ENCODE measurements at places on chromosomes 16 and 17.

DNA sequence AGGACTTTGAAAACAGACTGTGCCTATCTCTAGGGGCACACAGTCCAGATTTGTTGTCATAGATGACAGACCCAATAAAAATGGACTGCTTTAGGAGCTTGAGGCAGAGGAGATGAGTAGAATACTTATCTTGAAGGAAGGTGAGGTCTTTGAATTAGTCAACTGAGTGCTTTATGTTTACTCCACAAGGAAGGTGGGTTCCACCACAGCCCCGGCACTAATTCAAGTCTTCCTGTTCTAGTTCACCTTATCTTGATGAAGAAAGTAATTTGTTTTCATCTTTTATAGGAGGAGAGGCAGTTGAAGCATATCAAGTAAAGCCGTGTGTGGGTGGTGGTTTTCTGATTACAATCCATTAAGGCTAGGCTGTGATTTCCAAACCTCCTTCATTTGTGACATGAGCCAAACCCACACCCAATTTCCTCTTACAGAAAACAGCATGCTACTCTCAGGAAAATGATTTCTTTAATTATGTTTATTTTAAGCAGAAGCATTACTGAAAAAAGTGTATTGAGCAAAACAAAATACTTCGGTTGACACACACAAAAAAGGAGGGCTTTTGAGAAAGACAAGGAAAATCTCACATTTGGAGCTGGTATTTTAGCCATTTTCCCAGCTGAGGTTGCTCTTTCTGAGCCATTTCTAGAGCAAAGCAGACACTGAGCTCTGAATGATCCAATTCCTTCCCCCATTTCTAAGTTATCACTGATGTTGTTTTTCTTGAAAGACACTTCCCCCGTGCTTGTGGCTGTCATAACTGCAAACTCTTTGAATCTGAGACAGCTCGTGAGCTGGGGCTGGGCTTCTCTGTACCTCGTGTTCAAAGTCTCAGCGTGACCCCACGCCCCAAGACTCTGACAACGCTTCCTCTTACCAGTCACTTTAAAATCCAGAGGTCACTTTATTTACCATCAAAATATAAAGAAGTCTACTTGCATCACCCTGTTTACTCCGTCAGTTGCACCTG lies 35.4 kb downstream of the CDRT15 start:
- no peak for DNase-seq

DNA sequence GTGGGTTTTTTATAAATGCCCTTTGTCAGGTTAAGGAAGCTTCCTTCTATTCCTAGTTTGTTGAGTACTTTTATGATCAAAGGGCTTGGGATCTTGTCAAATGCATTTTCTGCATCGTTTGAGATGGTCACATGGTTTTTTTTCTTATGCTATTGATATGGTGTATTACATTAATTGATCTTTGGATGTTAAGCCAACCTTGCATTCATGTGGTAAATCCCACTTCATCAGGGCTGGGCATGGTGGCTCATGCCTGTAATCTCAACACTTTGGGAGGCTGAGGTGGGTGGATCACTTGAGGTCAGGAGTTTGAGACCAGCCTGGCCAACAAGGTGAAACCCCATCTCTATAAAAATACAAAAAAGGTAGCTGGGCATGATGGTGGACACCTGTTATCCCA lies 30.8 kb upstream of the ATP2A3 start:
- no peak for DNase-seq

DNA sequence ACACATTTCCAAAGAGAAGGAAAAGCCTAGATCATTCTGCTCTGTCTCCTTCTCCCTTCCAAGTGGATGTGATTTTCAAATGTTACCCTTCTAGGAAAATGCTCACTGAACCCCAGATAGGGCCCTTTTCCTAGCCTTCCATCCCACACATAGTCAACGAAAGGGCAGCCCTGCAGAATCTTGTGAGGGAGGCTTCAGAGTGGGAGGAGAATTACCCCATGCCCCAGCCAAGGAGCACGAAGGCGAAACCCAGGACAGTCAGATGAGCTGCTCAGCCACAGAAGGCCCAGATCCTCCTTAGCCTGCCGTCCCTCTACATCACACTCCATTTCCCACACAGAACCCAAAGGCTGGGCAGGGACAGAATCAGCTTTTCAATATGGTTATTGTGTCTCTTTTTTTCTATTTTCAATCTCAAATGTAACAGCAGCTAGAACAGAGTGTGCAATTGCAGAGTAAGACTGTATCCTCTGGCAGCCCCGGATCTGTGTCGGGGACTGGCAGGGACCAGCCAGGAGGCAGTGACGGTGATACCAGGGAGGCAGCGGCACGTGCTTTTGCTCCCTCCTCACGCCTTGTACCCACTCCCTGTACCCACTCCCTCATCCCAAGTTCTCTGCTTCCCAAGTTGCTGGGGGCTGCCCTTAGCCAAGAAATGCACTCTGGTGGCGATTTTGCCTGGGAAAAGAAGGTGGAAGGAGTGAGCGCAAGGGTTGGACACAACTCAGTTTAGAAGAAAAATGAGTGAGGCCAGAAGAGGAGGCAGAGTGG lies 3.7 kb upstream of the SDK2 start:
- no peak for DNase-seq

DNA sequence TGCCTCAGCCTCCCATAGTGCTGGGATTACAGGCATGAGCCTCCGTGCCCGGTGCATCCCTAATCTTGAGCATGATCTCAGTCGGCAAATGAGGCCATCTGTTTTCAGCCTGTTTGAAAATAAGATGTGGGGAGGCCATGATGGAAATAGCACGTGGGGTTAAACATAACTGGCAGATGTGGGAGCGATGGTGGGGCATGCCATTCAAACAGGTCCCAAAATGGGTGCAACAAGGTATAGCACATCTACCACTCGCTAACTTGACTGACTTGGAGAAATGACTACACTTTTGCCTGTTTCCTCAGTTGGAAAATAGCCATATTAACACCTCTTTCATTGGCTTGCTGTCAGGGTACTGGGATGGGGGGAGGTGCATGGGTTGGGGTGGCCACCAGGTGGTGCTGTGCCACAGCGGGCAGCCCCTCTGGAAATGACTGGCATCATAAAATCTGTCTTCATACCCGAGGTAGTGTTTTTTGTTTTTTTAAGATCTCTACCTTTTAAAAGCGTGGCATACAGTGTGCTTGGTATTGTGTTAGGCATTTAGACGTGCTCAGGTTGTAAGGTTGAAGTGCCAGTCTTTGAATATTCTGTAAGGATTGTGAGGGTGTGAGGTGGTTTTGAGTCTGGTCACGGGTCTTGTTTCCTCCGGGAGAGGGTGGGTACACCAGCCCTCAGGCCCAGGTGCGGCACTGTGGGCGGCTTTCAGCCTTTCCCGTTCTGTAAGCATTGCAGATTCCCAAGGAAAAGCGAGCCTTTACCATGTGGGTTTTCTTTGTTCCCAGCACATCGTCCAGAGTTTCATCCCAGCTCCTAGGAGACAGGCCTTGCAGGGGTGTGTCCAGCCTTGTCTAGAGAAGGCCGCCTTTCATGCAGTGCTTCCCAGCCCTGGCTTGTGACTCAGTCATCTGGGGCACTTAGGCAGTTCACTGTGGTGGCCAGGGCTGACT lies 2.9 kb upstream of the TTYH2 start:
- DNase-seq, result peak; percentile 65

DNA sequence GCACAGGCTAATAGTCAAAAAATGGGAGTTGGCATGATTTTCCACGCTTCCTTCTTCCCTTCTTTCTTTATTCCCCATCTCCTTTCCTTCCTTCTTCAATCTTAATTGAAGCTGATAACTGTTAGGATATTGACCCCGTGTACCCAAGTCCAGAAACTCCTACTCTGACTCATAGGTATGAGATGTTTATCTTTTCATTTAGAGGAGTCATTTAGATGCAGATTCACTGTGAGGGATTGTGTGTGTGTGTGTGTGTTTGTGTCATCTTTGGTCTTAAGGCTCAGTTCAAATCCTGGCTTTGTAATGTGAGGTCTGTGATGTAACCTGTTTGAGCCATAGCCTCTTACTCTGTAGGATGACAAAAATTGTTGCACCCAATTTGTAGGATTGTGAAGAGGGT lies 332.0 kb upstream of the MAF start:
- DNase-seq, result no peak

DNA sequence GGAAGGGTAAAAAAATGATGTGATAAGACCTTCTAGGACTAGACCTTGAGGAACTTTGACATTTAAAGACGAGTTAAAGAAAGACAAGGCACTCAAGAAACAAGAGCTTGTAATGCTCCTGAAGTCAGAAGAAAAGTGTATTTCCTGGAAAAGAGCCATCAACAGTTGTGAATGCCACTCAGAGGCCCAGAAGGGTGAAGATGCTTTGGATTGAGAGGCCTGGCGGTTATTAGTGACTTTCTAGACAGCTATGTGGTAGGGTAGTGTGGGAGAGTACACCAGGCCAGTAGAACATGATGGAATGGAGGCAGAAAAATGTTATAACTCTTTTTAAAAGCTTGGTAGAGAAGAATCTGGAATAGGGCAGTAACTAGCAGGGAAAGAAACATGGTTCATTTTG lies 34.1 kb upstream of the ANKFN1 start:
- no peak for DNase-seq

- DNase-seq, result no peak
These were observed 23.8 kb downstream of the ADCY7 start for GRCh38 chr16:50289950-50290764.

DNA sequence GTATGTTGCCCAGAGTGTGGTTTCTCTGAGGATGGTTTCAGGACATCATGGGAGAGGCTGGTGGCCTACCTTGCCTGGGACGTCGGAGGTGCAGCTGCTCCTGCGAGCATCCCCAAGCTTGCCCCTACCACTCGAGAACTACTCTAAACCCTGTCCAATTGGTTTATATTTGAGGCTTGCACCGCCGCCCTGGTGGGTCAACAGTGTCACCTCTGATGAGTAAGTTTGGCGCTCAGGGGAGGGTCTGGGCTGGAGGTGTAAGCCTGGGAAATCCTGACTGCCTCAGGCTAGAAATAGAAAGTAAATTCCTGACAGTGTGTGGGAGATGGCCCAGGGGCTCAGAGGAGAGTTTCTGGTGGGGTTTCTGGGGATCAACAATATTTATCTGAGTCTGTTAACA lies 48.2 kb downstream of the CCDC42 start:
- DNase-seq, result no peak

DNA sequence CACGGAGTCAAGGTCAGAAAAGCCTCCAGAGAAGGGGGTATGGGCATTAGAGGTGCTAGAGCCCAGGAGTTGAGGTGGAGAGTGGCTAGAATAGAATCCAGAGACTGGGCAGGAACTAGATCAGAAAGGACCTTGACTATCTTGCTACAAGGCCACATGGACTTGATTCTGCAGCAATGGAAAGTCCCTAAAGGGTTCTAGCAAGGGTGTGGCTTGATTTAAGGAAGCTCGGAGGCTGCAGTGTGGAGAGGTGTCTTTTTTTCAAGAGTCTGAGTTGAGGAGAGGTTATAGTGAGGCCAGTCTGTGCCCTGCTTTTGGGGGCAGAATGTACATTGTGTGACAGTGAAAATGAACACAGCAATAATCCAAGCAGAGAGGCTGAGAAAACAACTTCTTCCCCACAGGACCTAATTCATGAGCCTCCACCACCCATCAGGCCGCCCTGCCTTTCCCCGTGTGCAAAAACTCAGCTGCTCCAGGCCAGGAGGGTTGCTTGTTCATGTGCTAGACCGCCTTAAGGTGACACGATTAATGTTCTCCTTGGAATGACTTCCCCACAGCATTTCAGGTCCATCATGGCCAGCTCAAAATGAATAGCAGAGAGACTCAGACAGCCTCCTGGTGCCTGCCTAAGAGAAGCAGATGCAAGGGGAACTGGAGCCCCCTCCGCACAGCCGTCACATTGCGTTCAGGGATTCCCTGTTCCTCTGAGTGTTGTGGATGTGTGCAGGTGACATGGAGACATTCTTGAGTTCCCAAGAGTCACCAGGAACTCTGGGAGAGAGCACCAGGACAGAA lies 8.7 kb upstream of the BEAN1 start:
- DNase-seq, result no peak

DNA sequence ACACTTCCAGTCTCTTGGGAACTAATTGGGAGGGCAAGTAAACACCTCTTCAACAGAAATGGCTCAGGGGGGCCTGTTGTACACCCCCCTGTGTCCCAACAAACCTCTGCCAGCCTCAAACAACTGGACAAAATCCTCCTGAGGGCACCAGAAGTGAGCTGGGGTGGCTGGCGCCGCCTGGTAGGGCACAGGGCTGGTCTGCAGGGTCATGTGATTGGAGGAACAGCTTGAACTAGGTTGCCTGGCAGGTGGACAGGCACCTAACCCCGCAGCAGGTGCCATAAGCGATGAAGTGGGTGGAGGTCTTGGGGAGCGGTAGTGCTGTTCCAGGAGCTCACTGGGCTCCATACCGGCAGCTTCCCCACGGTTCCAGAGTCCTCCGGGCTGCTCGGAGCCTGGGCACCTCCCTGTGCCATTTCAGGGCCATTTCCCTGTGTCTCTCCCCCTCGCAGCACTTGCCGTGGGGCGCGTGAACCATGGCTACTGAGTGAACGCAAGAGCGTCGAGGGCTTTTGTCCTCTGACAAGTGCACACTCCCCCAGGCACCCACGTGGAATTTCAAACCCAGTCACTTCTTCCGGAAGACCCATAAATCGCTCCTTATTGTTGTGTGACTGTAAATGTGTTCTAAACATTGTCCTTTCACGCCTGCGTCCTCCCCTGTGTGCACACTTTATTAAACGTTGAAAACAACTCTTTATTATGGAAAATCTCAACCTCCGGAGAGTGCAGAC lies 101.5 kb downstream of the SEC14L1 start:
- no peak for DNase-seq

GRCh38 chr17:13230350-13231264 lies 212.8 kb upstream of the ELAC2 start:
- DNase-seq, result no peak

DNA sequence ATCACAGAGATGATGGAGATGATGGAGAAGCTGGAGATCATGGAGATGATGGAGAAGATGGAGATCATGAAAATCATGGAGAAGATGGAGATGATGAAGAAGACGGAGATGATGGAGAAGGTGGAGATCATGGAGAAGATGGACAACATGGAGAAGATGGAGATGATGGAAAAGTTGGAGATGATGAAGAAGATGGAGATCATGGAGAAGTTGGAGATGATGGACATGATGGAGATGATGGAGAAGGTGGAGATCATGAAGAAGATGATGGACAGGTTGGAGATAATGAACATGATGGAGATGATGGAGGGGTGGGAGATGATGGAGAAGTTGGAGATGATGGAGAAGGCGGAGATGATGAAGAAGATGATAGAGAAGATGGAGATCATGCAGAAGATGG lies 34.5 kb downstream of the RBFOX3 start:
- no peak for DNase-seq

DNA sequence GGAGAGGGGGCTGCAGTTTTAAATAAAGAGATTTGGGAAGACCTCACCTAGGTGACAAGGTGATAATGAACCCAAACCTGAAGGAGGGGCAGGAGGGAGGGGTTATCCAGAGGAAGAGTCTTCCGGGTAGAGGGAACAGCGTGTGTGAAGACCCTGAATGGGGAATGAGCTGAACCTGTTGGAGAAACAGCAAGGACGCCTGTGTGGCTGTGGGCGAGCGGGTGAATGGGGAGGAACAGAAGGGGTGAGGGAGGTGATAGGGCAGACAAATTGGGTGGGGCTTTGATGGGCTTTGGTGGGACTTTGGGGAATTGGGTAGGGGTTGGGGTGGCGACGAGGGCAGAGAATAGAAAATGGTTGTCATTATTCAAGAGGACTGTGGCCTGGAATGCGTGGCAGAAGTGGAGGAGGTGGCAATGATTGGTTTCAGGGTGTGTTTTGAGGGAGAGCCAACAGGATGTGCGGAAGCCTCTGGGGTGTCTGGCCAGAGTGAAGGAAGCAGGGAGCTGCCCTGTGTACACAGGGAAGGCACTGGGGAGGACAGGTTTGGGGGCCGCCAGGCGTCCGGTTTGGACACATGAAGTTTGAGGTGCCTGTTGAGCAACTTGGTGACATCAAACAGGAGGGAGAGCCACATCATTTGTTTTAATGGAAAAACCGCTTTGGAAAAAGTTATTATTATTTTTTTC lies 48.7 kb downstream of the NKD1 start:
- DNase-seq, result no peak

GRCh38 chr16:4690946-4691665 lies 2.3 kb upstream of the NUDT16L1 start:
- no peak for DNase-seq
